Heart right ventricle (tissue), 16 donors: ENCODE measurements at places on chromosomes 3 and 15. TPM values are rescaled to one million over a fixed set of nuclear protein-coding genes. Genes with fewer than 3 reads are reported as not detected.

Gene SLC28A2
- not detected for polyA plus RNA-seq

DNA sequence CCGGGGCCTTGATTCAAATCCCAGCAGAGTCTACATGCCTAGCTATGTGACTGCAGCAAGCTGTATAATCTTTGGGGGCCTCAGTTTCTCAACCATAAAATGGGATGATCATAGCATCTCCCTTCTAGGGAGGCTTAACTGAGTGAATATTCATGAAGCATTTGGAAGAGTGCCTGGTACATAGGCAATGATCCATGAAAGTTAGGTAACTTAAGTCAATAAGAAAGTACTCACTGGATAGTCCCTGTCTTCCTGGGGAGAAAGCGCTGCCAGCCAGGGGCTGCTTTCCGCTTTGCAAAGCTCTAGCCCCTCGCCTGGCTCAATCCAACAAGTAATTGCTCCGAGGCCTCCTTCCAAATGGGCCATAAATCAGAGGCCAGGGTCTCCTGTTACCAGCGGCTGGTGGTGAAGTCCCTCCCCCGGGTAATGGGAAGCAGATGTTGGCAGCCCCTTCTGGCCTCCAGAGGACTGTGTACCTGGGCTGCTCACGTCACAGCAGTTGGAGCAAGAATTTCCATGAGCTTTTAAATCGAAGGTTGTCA lies 521.9 kb upstream of the PROK2 start:
- no peaks in the 10 kb centered on the region for H3K27me3 ChIP-seq
- H3K4me3 ChIP-seq = no peak overlapping the region
- peaks cover 30% of the 10 kb centered on the region for H3K4me1 ChIP-seq
- DNase-seq = no peak

DNA sequence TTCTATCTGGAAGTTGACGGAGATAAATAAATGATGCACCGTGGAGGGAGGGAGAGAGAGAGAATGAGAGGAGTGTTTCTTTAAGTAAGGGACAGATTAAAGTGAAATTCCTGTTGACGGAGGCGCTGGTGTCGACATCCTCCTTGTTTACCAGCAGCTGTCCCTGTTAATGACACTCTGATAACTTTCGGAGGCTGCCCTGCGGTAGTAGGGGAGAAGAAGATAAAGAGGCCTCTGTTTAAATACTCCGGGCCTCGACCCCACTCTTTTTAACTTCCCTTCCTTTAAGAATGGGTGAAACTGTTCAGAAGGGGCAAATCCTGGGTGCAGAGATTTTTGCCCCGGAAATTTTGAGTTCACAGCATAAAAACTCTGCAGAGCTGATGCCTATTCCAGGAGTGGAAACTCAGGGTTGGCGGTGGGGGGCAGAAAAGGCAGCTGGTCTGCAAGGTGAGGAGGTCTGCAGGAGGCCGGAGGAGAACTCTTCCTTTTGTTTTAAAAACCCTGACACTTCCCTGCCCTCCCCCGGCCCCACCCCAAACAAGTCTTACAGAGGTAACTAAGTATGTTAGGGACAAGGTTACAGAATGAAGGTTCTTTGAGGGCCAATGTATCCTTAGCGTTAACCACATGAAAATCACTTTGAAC lies 276.6 kb upstream of the NR2F2 start:
- DNase-seq = peak; percentile 13
- peak overlapping the region; percentile 61 for H3K27ac ChIP-seq
- peak overlapping the region; percentile 40 for H3K4me3 ChIP-seq
- H3K4me1 ChIP-seq = peaks cover 15% of the 10 kb centered on the region

Gene ZPLD1
- not detected for polyA plus RNA-seq
